ENCODE measurements at places on chromosomes 12 and 14.

GRCh38 chr12:85424581-85425348 lies 144.7 kb downstream of the ALX1 start:
- no peak for DNase-seq

DNA sequence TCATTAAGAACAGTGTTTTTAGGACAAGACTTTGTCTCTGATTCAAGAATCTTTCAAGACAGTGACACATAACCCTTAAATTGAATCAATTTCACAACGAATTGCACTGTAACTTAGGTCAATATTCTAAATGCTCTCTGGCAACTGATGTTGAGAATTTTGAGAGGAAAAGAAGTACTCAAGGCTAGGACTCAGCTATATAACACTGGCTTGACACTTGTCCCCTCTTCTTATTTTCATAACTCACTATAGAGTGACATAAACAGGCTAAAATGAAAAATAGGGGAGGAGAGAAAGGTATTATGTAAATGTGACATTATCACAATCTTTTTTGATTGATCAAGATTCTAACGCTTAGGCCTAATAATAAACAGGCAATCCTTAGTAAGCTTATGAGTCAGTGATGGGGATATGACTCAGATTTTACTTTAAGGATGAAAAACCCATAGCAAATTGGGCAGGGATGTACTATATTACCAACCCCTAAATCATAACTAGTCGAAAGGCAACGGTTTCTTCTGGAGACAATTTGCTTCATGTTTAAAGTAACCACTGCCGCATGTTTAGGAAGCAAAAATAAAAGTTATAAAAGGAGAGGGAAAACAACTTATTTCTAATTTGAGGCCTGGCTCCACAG lies 10.9 kb downstream of the BTG1 start:
- no peak for DNase-seq

DNA sequence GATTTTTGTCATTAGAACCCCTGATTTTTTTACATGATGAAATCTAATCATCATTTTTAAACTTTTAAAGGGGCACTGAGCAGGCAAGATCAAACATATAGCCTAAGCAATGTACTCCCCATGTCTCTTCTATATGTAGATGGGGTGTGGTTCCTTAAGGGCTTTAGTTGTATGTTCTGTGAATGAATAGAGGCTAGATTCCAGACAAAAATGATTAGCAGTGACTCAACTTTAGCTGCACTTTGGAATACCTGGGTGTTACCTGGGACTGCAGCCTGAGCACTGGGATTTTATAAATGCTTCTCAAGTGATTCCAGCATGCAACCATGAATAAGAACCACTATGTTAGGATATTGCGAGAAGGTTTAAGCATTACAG lies 256.7 kb upstream of the PLEKHG7 start:
- no peak for DNase-seq

DNA sequence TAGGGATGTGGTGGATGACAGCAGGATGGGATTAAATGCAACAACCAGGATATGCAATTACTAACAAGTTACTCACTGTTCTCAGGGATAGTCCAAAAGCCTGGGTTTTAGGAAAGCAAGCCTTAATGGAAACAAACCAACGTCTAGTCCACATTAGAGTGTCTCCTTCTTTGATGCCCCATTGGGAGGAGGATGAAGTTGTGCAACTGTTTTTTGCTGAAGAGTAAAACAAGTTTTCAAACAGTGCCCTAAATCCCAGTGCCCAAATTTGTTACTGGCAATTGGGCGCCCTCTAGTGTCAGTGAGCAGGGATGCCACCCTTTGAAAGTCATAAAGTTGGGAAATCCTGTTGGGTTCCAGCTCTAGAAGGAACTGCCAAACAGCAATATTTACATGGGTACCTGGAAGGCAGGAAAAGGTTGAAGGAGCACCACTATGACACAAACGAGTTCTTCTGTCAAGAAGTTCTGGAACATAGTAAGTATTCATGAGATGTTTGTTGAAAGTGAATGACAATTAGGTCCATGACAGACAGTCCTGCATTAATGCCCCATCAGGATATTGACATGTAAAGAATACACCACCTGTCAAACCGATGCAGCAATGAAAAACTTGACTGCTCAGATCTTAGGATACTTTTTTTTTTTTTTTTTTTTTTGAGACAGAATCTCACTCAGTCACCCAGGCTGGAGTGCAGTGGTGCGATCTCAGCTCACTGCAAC lies 11.1 kb upstream of the DPF3 start:
- no peak for DNase-seq

DNA sequence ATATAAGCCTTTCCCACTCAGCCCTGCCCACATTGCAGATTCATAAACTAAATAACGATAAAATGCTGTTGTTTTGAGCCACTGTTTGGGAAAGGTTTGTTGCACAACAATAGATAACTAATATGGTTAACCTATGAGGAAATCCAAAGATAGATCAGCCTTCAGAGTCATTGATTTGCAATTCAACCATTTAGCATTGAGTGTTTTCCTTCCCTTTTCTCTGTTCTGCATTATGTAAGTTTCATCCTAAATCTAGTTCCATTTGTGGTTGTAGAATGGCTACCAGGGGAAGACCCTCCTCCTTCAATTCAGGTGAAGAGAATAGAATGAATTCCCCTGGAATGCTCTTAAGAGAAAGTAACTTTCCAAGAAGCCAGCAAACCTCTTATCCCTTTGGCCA lies 19.6 kb downstream of the TC2N start:
- no peak for DNase-seq

DNA sequence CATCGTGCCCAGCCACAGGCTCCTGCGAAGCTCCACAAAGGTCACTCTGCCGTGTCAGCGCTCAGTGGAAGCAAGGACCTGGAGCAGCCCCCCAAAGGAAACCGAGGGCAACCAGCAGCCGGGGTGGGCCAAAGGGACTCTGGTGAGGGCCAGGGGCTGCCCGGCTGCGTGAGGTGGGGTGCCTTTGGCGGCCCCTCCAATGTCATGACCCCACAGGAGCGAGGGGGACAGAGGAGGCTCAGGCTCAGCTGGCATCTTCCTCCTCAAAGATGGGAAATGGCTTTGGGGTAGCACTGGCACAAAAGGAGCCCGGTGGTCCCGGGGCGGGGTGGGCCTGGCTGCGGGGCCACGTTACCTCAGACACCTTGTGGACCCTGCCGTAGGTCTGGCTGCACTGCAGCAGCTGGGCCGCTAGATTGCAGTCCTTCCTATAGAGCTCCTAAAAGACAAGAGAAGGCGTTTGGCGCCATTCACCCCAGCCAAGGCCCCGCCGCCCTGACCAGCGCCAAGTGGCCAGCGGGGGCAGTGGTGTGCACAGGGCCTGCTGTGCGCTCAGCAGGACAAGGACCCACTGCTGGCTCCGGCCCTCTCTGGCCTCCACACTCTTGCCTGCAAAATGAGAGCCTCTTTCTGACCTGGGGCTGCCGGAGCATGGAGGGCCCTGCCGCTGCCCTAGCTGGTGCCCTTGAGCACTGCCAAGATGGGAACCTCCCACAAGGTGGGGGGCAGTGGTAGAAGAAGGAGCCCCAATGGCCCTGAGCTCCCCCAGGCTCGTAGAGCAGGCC lies 46.9 kb downstream of the BEGAIN start:
- DNase-seq, result no peak

DNA sequence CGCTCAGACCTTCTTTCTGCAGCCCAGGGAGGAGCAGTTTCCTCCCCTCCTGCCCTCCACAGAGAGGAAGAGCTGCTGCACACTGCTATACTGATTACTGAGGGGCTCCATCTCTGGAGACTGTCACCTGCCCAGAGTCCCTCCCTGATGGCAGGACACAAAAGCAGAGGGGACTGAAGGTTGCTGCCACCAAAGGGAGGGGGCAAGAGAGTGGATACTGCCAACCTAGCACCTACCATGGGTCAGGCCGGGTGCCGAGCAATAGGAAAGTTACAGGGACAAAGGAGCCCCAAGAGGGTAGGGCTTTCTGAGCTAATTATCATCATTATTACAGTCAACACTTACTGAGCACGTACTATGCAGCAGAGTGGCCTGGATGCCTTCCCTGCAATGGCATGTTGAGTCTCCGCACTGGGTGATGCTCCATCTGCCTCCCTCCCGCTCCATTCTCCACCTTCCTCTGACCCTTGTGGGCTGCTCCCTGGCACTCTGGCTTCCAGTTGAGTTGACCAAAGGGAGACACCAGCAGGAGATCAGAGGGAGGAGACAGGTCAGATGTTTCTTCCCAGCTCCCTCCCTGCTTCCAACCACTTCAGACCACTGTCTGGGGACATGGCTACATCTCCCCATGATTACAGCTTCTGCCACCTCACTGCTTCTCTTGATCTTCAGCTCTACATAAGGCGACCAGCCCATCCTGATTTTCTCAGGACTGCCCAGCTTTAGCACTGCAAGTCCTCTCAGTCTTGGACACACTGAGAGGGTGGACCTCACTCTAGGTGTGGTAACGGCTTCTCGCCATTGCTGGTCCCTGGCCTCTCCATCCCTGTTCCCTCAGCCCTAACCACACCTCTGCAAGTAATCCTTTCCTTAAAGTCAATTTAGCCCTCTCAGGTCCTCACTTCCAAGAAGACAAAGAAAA lies 2.6 kb upstream of the KRT79 start:
- no peak for DNase-seq

DNA sequence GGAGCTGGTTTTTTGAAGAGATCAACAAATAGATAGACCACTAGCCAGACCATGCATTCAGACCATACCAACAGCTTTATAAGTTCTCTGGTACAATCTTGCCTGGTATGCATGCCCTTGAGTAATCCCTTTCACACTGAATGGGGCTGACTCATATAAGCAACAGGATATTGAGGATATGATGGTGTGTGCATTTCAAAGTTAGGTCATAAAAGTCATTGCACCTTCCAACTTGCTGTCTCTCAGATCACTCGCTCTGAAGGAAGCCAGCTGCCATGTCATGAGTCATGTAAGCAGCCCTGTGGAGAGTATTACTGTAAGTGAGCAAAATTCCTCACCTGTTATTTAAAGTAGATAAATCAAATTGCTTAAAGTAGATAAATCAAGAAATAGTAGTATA lies 45.0 kb upstream of the OR6J1 start:
- DNase-seq, result no peak

DNA sequence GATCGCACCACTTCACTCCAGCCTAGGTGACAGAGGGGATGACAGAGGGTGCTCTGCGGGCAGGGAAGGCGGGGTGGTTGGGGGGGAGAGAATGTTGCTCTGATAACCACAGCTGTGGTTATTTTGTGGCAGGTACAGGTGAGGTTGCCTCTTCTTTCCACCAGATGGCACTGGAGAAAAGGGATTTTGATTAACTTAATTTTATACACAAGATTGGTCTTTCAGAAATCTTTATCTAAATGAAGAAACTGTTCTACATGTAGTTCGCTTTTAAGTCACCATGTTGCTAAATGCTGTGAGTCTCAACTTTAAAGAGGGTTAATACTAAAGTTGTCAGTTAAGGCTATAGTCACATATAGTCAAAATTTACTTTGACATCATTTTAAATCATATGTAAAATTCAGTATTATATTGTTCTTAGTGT lies 25.7 kb downstream of the FGF23 start:
- no peak for DNase-seq

DNA sequence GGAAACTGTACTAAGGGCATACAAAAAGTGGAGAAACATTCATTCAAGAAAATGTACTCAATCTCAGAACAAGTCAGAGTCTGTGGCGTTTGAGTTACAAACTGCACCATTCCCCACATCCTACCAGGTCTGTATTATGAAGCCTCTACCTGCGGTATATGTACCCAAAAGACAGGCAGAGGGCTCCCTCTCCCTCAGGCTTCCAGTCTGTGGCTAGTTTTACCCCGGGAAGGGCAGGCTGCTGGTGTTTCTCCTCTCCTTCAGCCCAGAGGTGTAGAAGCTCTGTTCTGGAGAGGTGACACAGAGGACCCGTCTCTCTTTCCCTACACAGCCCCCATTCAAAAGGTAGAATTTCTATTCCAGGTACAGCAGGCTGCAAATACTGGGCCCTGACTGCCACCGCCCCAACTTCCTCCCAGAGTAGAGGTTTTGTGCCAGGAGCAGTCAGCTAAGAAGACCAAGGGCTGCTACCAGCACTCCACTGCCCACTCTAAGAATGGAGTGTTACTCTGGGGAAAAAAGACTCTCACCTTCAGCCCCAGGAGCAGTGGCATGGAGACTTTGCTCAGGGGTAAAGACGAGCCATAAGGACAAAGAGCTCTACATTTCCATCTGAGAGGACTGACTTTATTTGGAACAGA lies 39.4 kb downstream of the PARP11 start:
- no peak for DNase-seq

- DNase-seq, result no peak
Observed at GRCh38 chr14:60649875-60650372, 647 bp upstream of the SIX1 start.

DNA sequence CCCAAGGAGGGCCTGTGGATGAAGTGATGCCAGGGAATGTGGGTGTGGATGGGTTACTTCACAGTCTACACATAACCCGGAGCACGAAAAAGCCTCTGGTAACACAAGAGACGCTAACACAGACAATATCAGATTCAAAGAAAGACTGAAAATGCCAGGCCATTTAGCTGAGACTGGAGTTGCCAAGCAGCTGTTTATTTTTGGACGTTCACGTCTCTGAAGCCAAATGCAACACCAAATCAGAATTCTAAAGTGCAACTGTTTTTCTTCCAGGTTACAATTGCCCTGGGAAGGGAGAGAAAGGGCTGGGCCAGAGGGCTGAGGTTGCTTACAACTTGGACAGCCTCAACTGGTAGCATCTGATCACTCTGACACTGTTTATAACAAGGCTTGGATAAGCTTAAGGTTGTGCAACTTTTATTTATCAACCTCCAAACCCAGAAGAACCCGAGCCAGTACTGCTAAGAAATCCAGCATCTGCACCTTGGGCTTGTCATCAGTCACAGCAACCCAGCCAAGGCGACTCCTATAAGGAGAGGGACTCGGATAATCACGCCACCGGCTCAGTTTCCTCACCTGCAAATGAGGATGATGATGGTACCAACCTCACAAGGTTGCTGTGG lies 24.8 kb downstream of the NUAK1 start:
- DNase-seq, result no peak

- DNase-seq, result no peak
Observed at GRCh38 chr14:22820731-22821130, 5.5 kb upstream of the SLC7A7 start.

DNA sequence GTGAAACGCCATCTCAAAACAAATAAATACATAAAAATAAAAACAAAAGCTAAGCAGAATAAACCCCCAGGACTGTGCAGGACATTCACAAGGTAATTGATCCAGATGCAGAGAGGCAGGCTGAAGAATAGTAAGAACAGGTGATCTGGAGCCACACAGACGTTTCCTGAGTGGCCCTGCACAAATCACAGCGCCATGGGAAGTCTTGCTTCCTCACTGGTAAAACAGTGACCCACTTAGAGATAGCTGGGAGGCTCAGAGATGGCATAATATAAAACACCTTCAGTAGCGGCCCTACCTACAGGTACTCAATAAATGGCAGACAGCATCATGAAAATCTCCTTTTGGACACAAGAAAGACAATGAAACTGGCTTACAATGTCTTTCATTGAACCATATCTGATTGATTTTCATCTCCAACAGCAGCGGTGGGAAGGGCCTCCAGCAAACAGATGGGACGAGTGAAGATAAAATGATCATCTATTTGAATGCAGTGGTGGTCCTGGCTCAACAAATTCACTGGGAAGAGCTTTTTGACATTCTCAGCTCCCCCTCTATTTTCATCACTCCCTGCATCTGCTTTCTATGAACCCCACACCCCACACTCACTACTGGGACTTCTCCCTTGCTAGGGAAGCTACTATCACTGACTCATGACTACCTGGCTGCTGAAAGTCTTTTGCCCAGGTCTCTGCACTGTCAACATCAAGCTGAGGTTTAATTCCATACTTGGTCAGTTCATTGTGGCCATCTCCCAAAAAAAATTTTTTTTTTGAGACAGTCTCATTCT lies 63.9 kb downstream of the FOXN3 start:
- no peak for DNase-seq
